ENCODE measurements at places on chromosomes 7 and 10.
A peak's percentile ranks its signal among the peaks of the same experiment; 100 is the strongest.

DNA sequence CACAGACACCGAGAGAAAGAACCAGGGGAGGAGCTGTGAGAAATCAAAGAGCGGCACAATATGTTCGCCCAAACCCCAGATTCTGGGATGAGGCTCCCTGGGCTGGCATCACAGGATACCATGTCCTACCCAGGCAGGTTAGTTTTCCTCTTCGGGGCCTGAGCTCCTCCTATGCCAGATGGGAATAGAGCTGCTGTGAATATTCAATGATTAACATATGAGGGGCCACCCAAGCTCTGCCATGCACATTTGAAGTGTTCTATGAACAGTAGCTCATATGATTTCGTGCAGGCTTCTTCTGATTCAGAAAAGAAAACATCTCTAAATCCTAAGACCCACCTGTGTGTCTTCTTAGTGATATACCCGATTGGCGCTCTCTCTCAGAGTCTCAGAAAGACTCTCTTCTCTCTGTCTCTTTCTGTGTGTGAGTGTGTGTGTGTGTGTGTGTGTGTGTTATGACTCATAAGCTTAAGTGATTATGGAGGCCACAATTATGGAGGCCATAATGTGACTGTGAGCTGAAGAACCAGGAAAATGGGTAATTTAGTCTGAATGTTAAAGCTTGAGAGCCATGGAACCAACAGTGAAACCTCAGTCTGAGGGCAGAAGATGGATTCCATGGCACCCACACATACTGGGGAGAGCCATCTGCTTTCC is 220.5 kb downstream of the KLF6 start:
- no peaks in the 10 kb centered on the region for H3K27me3 ChIP-seq
- no peaks in the 10 kb centered on the region for H3K4me1 ChIP-seq
- DNase-seq: no peak
- no peaks in the 10 kb centered on the region for H3K36me3 ChIP-seq

GRCh38 chr7:96949766-96950165 is 55.6 kb upstream of the DLX6 start:
- no peaks in the 10 kb centered on the region for H3K36me3 ChIP-seq
- peaks cover 41% of the 10 kb centered on the region for H3K4me1 ChIP-seq
- no peaks in the 10 kb centered on the region for H3K27me3 ChIP-seq

DNA sequence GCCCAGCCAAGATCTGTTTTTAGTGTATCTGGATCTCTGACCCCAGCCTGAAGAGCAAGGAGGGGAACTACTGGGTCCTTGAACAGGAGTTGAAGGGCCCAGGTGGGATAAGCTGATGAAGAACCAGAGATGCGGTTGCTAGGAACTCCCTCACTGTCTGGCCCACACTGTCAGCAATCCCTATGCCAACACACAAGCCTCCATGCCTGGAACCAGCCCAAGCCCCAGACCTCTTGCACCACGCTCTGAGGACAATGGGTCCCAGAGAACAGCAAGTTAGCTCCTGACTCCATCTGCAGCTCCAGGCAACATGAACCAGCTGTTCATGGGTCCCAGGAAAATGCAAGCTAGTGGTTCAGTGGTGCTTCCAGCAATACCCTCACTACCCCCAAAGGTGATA is 2.4 kb downstream of the NAT16 start:
- H3K4me3 ChIP-seq: no peak overlapping the region
- no peaks in the 10 kb centered on the region for H3K36me3 ChIP-seq
- peaks cover 82% of the 10 kb centered on the region for H3K27me3 ChIP-seq
- H3K4me1 ChIP-seq: peaks cover 6% of the 10 kb centered on the region

DNA sequence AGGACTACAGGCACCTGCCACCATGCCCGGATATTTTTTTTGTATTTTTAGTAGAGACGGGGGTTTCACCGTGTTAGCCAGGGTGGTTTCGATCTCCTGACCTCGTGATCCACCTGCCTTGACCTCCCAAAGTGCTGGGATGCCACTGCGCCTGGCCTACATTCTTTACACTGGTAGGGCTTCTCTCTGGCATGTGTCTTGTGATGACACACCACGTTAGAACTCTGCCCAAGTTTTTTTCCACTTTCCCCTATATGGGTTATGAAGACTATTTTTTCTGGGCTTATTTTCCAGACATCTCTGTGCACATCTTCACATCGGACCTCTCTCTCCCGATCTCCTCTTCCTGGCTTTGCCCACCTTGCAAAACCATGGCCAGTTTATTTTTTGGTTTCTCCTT is 10.7 kb downstream of the FAM200A start:
- no peak overlapping the region for H3K4me3 ChIP-seq
- no peaks in the 10 kb centered on the region for H3K4me1 ChIP-seq
- no peak for DNase-seq
- no peak overlapping the region for H3K27ac ChIP-seq

GRCh38 chr7:68020102-68020501 is 1023.5 kb downstream of the TYW1 start:
- no peak overlapping the region for H3K4me3 ChIP-seq
- H3K36me3 ChIP-seq: no peaks in the 10 kb centered on the region
- DNase-seq: no peak
- H3K4me1 ChIP-seq: no peaks in the 10 kb centered on the region
- no peaks in the 10 kb centered on the region for H3K27me3 ChIP-seq

- peaks cover 37% of the 10 kb centered on the region for H3K36me3 ChIP-seq
- H3K4me1 ChIP-seq: peaks cover 18% of the 10 kb centered on the region
- no peaks in the 10 kb centered on the region for H3K27me3 ChIP-seq
Observed at GRCh38 chr7:75880242-75880641, 1.4 kb downstream of the RHBDD2 start.

DNA sequence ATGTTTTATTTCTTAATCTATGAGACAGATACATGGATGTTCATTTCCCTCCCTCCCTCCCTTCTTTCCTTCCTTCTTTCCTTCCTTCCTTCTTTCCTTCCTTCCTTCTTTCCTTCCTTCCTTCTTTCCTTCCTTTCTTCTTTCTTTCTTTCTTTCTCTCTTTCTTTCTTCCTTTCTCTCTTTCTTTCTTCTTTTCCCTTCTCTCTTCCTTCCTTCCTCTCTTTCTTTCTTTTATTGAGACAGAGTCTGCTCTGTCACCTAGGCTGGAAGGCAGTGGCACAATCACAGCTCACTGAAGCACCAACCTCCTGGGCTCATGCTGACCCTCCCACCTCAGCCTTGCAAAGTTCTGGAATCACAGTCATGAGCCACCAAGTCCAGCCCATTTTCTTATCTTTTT is 5.5 kb upstream of the PRRT4 start:
- peaks cover under 1% of the 10 kb centered on the region for H3K4me1 ChIP-seq
- no peak for DNase-seq
- H3K4me3 ChIP-seq: no peak overlapping the region
- H3K36me3 ChIP-seq: no peaks in the 10 kb centered on the region
- H3K27ac ChIP-seq: no peak overlapping the region

GRCh38 chr7:17275749-17276671 is 22.4 kb upstream of the AHR start:
- peak; percentile 80 for DNase-seq
- H3K27ac ChIP-seq: peak overlapping the region; percentile 77
- peaks cover 31% of the 10 kb centered on the region for H3K4me1 ChIP-seq
- H3K27me3 ChIP-seq: no peaks in the 10 kb centered on the region

- peaks cover 7% of the 10 kb centered on the region for H3K4me1 ChIP-seq
- H3K36me3 ChIP-seq: no peaks in the 10 kb centered on the region
- H3K27me3 ChIP-seq: peaks cover 3% of the 10 kb centered on the region
- H3K4me3 ChIP-seq: no peak overlapping the region
- no peak for DNase-seq
- no peak overlapping the region for H3K27ac ChIP-seq
Observed at GRCh38 chr10:86693275-86693674, 25.0 kb downstream of the LDB3 start.

GRCh38 chr7:155997431-155998327 is 185.4 kb upstream of the SHH start:
- no peak for DNase-seq
- H3K4me1 ChIP-seq: no peaks in the 10 kb centered on the region
- H3K36me3 ChIP-seq: no peaks in the 10 kb centered on the region
- no peak overlapping the region for H3K4me3 ChIP-seq

- no peaks in the 10 kb centered on the region for H3K27me3 ChIP-seq
- no peaks in the 10 kb centered on the region for H3K4me1 ChIP-seq
- no peak for DNase-seq
- no peak overlapping the region for H3K27ac ChIP-seq
Observed at GRCh38 chr10:8289186-8289924, 234.9 kb downstream of the GATA3 start.
